ENCODE measurements at places on chromosomes 5 and 9.

- H3K36me3 ChIP-seq = no peaks in the 10 kb centered on the region
- no peak overlapping the region for H3K27ac ChIP-seq
- H3K27me3 ChIP-seq = no peaks in the 10 kb centered on the region
- DNase-seq = no peak
- H3K4me3 ChIP-seq = no peak overlapping the region
- H3K4me1 ChIP-seq = peaks cover 23% of the 10 kb centered on the region
Observed at GRCh38 chr9:86763791-86764190, 183.5 kb downstream of the GAS1 start.

- H3K27ac ChIP-seq = no peak overlapping the region
- H3K4me1 ChIP-seq = peaks cover 18% of the 10 kb centered on the region
Observed at GRCh38 chr5:54383941-54384340, 71.6 kb upstream of the HSPB3 start.

DNA sequence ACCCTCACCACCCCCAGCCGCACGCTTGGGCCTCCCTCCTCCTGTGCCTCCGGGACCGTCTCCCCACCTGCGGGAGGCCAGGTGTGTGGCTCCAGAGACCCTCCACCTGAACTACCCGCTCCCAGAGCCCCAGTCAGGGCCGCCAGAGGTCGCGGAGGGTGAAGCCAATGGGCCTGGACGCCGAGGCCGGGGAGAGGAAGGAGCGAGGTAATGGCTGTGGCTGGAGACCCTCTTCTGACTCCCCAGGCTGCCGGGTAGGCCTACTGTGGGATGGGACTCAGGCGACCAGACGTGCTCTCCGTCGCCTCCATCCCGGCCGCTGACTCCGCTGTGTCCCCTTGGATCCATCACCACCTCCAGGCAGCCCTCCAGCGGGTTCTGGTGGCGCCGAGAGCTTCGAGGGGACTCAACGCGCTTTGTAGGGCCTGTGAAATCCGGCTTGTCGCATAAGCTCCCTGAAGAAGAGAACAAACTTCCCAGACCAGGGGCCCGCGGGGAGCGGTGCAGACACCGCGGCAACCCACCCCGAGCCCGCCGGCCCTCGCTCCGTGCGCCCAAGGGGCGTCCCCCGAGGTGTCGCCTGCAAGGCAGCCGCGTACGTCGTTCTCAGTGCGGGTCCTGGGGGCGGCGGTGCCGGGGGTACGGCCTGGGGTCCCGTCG lies 12.6 kb downstream of the IRX2 start:
- H3K36me3 ChIP-seq = peaks cover 3% of the 10 kb centered on the region
- H3K27ac ChIP-seq = no peak overlapping the region
- peak overlapping the region; percentile 63 for H3K4me3 ChIP-seq
- peaks cover 83% of the 10 kb centered on the region for H3K27me3 ChIP-seq
- H3K4me1 ChIP-seq = peaks cover 19% of the 10 kb centered on the region
- peak; percentile 39 for DNase-seq

DNA sequence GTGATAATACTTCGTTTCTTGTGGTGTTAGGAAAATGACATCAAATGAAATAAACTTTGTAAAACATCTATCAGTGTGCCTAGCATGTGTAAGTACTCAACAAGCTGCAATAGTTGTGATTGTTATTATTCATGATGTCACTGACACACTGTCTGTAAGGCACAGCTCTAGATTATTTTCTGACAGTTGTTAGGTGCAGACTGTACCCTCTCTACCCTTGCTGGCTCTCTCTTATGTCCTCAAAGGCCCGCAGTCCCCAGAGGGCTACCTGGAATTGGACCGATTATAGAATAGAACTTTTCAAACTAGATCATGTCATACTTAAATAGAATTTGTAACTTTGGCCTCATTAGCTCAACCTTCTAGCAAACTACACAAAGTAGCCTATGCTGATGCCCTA lies 65.9 kb upstream of the VCAN start:
- no peak for DNase-seq
- H3K27ac ChIP-seq = no peak overlapping the region
- H3K27me3 ChIP-seq = no peaks in the 10 kb centered on the region
- peaks cover 29% of the 10 kb centered on the region for H3K4me1 ChIP-seq

GRCh38 chr5:180318456-180319089 lies 26.7 kb upstream of the MAPK9 start:
- no peak overlapping the region for H3K27ac ChIP-seq
- no peak overlapping the region for H3K4me3 ChIP-seq
- no peak for DNase-seq
- no peaks in the 10 kb centered on the region for H3K4me1 ChIP-seq
- no peaks in the 10 kb centered on the region for H3K36me3 ChIP-seq

GRCh38 chr9:114919611-114920010 lies 10.8 kb downstream of the TNFSF8 start:
- peaks cover 12% of the 10 kb centered on the region for H3K4me1 ChIP-seq
- no peaks in the 10 kb centered on the region for H3K36me3 ChIP-seq
- no peaks in the 10 kb centered on the region for H3K27me3 ChIP-seq
- H3K4me3 ChIP-seq = no peak overlapping the region
- DNase-seq = no peak

- no peak overlapping the region for H3K27ac ChIP-seq
- no peaks in the 10 kb centered on the region for H3K4me1 ChIP-seq
- H3K4me3 ChIP-seq = no peak overlapping the region
Observed at GRCh38 chr5:160605266-160605665, 183.6 kb downstream of the PTTG1 start.

- H3K4me3 ChIP-seq = no peak overlapping the region
- no peaks in the 10 kb centered on the region for H3K36me3 ChIP-seq
- no peak overlapping the region for H3K27ac ChIP-seq
- peaks cover 8% of the 10 kb centered on the region for H3K4me1 ChIP-seq
Observed at GRCh38 chr9:127222388-127223095, 42.0 kb upstream of the GARNL3 start.

DNA sequence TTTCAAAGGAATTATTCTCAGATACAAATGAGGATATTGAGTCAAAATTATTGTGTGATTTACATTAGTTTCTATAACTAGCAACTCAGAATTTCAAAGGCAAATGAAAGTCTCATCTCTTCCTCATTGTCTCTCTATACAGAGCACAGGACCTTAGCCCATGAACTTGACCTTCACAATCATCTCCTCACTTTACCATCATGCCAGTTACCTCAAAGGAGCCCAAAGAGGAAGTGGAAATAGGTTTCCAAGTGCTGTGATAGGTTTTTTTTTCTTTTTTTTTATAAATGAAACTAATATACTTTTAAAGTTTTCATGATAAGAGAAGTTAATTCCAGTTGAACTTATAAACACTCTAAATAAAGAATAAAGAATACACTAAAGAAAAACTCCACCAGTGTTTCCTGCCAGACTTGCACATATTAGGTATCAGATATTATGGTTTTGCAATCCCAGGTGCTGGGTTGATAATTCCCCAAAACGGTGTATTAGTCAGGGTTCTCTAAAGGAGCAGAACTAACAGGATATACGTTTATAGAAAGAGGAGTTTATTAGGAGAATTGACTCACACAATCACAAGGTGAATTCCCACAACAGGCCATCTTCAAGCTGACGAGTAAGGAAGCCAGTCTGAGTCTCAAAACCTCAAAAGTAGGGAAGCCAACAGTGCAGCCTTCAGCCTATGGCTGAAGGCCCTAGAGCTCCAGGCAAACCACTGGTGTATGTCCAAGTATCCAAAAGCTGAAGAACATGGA lies 50.1 kb upstream of the ADAMTS16 start:
- no peak for DNase-seq
- no peak overlapping the region for H3K4me3 ChIP-seq
- H3K27me3 ChIP-seq = peaks cover 14% of the 10 kb centered on the region

DNA sequence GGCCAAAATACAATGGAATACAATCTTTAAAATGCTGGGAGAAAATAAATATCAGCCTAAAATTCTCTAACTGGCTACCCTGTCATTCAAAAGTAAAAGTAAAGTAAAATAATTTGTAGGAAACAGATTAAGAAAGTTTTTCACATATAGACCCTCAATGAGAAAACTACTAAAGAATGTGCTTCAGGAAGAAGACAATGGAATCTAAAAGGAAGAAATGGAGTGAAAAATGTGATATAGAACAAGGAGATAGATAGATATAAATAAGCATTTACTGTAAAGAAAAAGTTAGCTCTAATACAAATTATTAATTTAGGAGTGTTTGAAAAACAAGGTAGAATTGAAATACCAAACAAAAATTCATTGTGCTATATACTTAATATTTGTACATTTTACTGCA lies 368.6 kb upstream of the MPDZ start:
- peaks cover 11% of the 10 kb centered on the region for H3K36me3 ChIP-seq
- no peak overlapping the region for H3K4me3 ChIP-seq
- peaks cover 24% of the 10 kb centered on the region for H3K4me1 ChIP-seq
- H3K27me3 ChIP-seq = no peaks in the 10 kb centered on the region
- DNase-seq = no peak

GRCh38 chr9:1759009-1759408 lies 256.1 kb upstream of the SMARCA2 start:
- no peak overlapping the region for H3K4me3 ChIP-seq
- H3K27ac ChIP-seq = no peak overlapping the region
- no peak for DNase-seq
- no peaks in the 10 kb centered on the region for H3K27me3 ChIP-seq
- no peaks in the 10 kb centered on the region for H3K36me3 ChIP-seq
- no peaks in the 10 kb centered on the region for H3K4me1 ChIP-seq

- peak; percentile 65 for DNase-seq
- H3K27ac ChIP-seq = peak overlapping the region; percentile 84
- peaks cover 13% of the 10 kb centered on the region for H3K4me1 ChIP-seq
- peaks cover 69% of the 10 kb centered on the region for H3K27me3 ChIP-seq
- no peaks in the 10 kb centered on the region for H3K36me3 ChIP-seq
Observed at GRCh38 chr9:101486693-101487442, 46.8 kb upstream of the RNF20 start.

- DNase-seq = no peak
- no peaks in the 10 kb centered on the region for H3K27me3 ChIP-seq
- H3K4me1 ChIP-seq = peaks cover 16% of the 10 kb centered on the region
- no peak overlapping the region for H3K27ac ChIP-seq
Observed at GRCh38 chr9:69351227-69351626, 26.2 kb downstream of the ENTREP1 start.

- H3K36me3 ChIP-seq = peaks cover 5% of the 10 kb centered on the region
- H3K4me1 ChIP-seq = peaks cover 1% of the 10 kb centered on the region
- H3K27ac ChIP-seq = no peak overlapping the region
- H3K27me3 ChIP-seq = no peaks in the 10 kb centered on the region
- H3K4me3 ChIP-seq = no peak overlapping the region
Observed at GRCh38 chr5:109062664-109063063, 315.0 kb downstream of the FER start.

- H3K4me3 ChIP-seq = no peak overlapping the region
- DNase-seq = no peak
- H3K36me3 ChIP-seq = no peaks in the 10 kb centered on the region
- no peaks in the 10 kb centered on the region for H3K4me1 ChIP-seq
Observed at GRCh38 chr9:131310833-131311554, 21.5 kb downstream of the PLPP7 start.

- H3K27me3 ChIP-seq = no peaks in the 10 kb centered on the region
- peaks cover 4% of the 10 kb centered on the region for H3K4me1 ChIP-seq
- peak; percentile 47 for DNase-seq
- H3K4me3 ChIP-seq = peak overlapping the region; percentile 46
- peaks cover 13% of the 10 kb centered on the region for H3K36me3 ChIP-seq
Observed at GRCh38 chr9:128733256-128733655, 9.3 kb upstream of the ZDHHC12 start.

- H3K4me3 ChIP-seq = no peak overlapping the region
- H3K4me1 ChIP-seq = no peaks in the 10 kb centered on the region
- no peaks in the 10 kb centered on the region for H3K36me3 ChIP-seq
- H3K27ac ChIP-seq = no peak overlapping the region
Observed at GRCh38 chr5:29042152-29042551, 2003.8 kb upstream of the CDH9 start.

DNA sequence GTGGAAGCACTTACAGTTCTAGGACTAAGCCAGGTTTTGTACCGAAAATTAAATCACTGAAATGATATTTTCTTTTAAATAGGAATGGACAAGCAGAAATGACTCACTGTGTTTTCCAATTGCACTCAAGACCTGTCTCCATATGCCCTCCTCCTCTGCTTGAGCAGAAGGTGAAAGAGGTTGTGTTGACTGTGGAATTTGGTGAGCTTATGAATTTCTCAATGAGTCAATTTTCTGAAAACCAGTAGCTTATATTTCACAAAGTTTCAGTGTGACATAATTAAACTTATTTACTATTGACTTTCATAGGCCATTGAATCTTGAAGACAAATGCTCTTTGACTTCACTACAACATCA lies 249.9 kb downstream of the NPR3 start:
- DNase-seq = no peak
- no peaks in the 10 kb centered on the region for H3K36me3 ChIP-seq
- no peak overlapping the region for H3K27ac ChIP-seq
- no peaks in the 10 kb centered on the region for H3K27me3 ChIP-seq
- H3K4me3 ChIP-seq = no peak overlapping the region

- H3K36me3 ChIP-seq = no peaks in the 10 kb centered on the region
- peaks cover 3% of the 10 kb centered on the region for H3K4me1 ChIP-seq
- no peaks in the 10 kb centered on the region for H3K27me3 ChIP-seq
- no peak overlapping the region for H3K27ac ChIP-seq
- DNase-seq = no peak
Observed at GRCh38 chr5:163585206-163585605, 79.8 kb downstream of the MAT2B start.

DNA sequence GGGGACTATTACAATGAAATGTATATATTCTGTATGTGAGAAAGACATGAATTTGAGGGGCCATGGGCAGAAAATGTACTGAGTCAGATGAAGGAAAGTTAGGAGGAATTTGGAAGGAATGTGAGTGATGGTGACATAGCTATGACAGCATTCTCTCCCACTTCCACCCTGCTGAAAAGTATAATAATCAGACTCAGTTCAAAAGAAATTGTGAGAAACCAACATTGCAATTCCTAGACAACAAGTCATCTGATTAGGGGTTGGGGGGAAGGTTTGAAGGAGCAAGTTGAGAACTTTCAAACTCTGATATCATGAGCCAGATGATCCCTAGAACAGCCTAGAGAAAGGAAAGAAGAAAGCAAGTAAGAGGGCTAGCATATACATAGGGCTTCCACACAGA lies 370.6 kb downstream of the DMRTA1 start:
- DNase-seq = no peak
- H3K4me3 ChIP-seq = no peak overlapping the region
- H3K27ac ChIP-seq = no peak overlapping the region
- peaks cover 15% of the 10 kb centered on the region for H3K4me1 ChIP-seq
- no peaks in the 10 kb centered on the region for H3K36me3 ChIP-seq

GRCh38 chr5:1494780-1495524 lies 28.8 kb downstream of the LPCAT1 start:
- DNase-seq = no peak
- H3K4me1 ChIP-seq = no peaks in the 10 kb centered on the region
- H3K27me3 ChIP-seq = no peaks in the 10 kb centered on the region
- no peak overlapping the region for H3K27ac ChIP-seq
- peaks cover 15% of the 10 kb centered on the region for H3K36me3 ChIP-seq

- H3K27ac ChIP-seq = peak overlapping the region; percentile 98
- peaks cover 29% of the 10 kb centered on the region for H3K27me3 ChIP-seq
- peaks cover 3% of the 10 kb centered on the region for H3K36me3 ChIP-seq
- peak overlapping the region; percentile 75 for H3K4me3 ChIP-seq
- DNase-seq = no peak
Observed at GRCh38 chr5:40678460-40679147, 1.1 kb upstream of the PTGER4 start.

GRCh38 chr5:112628214-112628980 lies 109.3 kb upstream of the APC start:
- DNase-seq = no peak
- no peak overlapping the region for H3K4me3 ChIP-seq
- peak overlapping the region; percentile 67 for H3K27ac ChIP-seq
